ENCODE measurements at places on chromosomes 12 and 14.

- no peak for DNase-seq
These were observed 41.9 kb upstream of the ABCC9 start for GRCh38 chr12:21983095-21983494.

DNA sequence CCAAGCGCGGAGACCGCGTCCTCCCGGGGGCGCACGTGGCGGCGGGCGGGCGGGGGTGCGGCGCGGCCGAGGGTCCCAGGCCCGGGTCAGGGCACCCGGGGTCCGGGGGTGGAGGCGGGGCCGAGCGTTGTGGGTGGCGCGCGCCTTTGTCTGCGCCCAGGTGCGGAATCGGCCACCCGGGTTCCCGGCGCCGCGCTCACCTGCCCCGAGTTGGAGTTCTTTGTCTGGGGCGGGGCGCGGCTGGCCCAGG, 50.1 kb downstream of the LRCOL1 start:
- DNase-seq: no peak

DNA sequence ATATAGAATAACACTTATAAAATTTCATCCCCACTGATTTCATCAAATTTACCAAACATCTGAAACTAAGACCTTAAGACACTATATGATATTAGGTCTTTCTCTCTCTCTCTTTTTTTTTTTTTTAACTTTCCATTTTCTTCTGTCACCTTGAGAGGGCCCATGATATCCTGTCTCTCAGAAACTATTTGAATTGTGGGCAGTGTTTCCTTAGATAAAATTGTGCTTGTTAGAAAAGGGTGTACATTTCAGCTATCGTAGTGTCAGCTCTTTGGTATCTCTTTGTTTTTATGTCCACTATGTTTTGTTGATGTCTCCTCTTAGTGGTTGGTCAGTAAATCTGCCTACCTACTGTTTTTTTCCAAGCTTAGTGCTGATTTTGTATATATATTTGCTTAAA, 23.8 kb downstream of the DNM1L start:
- DNase-seq: peak; percentile 17

DNA sequence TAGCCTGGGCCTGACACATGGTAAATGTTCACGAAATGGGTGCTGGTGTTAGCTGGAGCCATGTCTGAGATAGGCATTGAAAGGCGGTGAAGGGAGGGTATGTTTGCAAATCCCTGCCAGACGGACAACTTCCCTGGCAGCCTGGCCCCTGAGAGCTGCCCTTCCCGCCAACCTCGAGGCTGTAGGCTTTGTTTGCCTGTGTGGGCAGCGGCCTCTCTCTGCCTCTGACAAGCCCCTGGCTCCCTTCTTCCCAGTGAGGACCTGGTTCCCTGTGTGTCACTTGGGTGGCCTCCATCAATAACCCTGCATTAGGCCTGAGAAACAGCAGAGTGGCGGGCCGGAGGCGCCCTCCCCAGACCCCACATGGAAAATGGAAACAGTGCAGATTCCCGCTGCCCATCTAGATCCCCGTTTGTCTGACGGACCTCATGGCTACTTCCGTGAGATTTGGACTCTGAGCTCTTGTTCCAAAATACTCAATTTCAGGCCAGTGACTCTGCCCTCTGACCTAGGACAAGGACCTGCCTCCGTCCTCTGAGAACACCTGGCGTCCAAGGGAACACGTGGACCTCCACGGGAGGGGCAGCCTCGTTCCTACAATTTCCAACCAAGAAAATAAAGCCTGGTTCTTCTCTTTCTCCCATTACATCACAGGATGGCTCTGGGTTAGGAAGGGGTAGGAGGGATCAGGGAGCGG, 325.5 kb downstream of the DPF3 start:
- DNase-seq: no peak
